Activated T-helper 1 cell treated with anti-CD3 and anti-CD28 coated beads, Interleukin-12 subunit alpha, Interleukin-12 subunit beta, Interleukin-2, Interleukin-4 antibody, amounts not matched to agents 30 ng/mL and 10 ng/mL and 1 ng/mL, durations not matched to agents 14 hours and 24 hours and 36 hours (primary cell): ENCODE measurements at places on chromosomes 5 and 9. TPM values are rescaled to one million over a fixed set of nuclear protein-coding genes. Genes with fewer than 3 reads are reported as not detected.

The CYLC2 gene
- total RNA-seq, result not detected in 2 replicates

The SPATA31A3 gene
- total RNA-seq, result not detected in 2 replicates

The SGCD gene
- not detected in 2 replicates for total RNA-seq

The TNC gene
- total RNA-seq, result 0.60 and 0.61 TPM in 2 replicates

The ZNF618 gene
- total RNA-seq, result 0.07 and 0.16 TPM in 2 replicates

GRCh38 chr5:534743-535671 is 10.8 kb upstream of the SLC9A3 start:
- no peaks in the 10 kb centered on the region for H3K36me3 ChIP-seq
- H3K27ac ChIP-seq, result no peak overlapping the region
- H3K4me1 ChIP-seq, result peaks cover 1% of the 10 kb centered on the region
- DNase-seq, result no peak
- H3K27me3 ChIP-seq, result peaks cover 8% of the 10 kb centered on the region
- no peak overlapping the region for H3K4me3 ChIP-seq

GRCh38 chr5:54832045-54832444 is 153.3 kb downstream of the ESM1 start:
- DNase-seq, result no peak
- no peak overlapping the region for H3K4me3 ChIP-seq
- no peak overlapping the region for H3K27ac ChIP-seq
- H3K36me3 ChIP-seq, result peaks cover 8% of the 10 kb centered on the region
- peaks cover 16% of the 10 kb centered on the region for H3K27me3 ChIP-seq

- no peak overlapping the region for H3K4me3 ChIP-seq
- DNase-seq, result no peak
- peak overlapping the region; percentile 85 for H3K27ac ChIP-seq
- H3K36me3 ChIP-seq, result peaks cover 6% of the 10 kb centered on the region
- peaks cover 39% of the 10 kb centered on the region for H3K4me1 ChIP-seq
Observed at GRCh38 chr5:79961716-79962574, 29.1 kb downstream of the MTX3 start.

- H3K36me3 ChIP-seq, result no peaks in the 10 kb centered on the region
- no peak overlapping the region for H3K4me3 ChIP-seq
- DNase-seq, result no peak
- peaks cover 3% of the 10 kb centered on the region for H3K27me3 ChIP-seq
- no peak overlapping the region for H3K27ac ChIP-seq
Observed at GRCh38 chr5:77305956-77306355, 95.5 kb downstream of the PDE8B start.

DNA sequence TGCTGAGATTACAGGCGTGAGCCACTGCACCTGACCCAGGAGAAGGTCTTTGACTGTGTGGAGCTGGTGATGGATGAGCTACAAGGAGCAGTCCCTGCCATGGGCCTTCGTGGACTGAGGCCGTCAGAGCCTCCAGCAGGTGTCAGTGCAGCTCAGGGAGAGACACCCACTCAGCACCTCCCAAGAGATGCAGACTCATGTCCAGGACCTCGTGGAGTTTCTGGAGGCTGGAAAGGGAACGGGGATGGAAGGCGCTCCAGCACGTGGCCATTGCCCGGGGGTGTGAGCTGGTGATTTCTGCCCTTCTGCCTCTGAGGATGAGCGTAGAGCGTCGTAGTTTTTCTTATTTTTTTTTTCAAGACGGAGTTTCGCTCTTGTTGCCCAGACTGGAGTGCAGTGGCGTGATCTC is 9.5 kb downstream of the TOR4A start:
- H3K4me1 ChIP-seq, result peaks cover 9% of the 10 kb centered on the region
- no peak for DNase-seq
- no peak overlapping the region for H3K4me3 ChIP-seq
- no peaks in the 10 kb centered on the region for H3K27me3 ChIP-seq
- H3K27ac ChIP-seq, result no peak overlapping the region

GRCh38 chr5:13944560-13945199 is at the start of gene DNAH5:
Gene DNAH5 (minus strand): TSS chr5:13944688. CDS start chr5:13944438, 250 bp downstream.
- no peaks in the 10 kb centered on the region for H3K27me3 ChIP-seq
- H3K4me1 ChIP-seq, result no peaks in the 10 kb centered on the region
- no peak within 1 kb of the TSS for H3K4me3 ChIP-seq

GRCh38 chr5:10315824-10316509 is 8.3 kb upstream of the CMBL start:
- H3K4me3 ChIP-seq, result no peak overlapping the region
- peaks cover 5% of the 10 kb centered on the region for H3K27me3 ChIP-seq
- H3K36me3 ChIP-seq, result no peaks in the 10 kb centered on the region
- H3K4me1 ChIP-seq, result no peaks in the 10 kb centered on the region
- no peak for DNase-seq

DNA sequence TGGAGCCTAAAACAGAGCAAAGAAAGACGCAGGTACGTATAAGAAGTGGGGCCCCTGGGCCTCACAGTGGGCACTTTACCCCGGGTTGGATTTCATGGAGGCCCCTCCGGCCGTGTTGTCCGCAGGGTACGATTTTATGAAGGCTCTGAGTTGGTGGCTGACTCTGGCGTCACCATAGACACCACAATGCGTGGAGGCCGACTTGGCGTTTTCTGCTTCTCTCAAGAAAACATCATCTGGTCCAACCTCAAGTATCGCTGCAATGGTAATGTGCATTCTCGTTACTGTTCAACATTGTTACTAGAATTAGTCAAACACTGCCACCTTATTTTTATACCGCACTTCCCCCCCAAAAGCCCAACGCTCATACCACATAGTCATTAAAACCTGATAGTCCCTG is 47.1 kb downstream of the THBS4 start:
- no peak for DNase-seq
- no peaks in the 10 kb centered on the region for H3K36me3 ChIP-seq
- H3K4me1 ChIP-seq, result peaks cover 19% of the 10 kb centered on the region
- H3K27ac ChIP-seq, result no peak overlapping the region
- H3K4me3 ChIP-seq, result peak overlapping the region; percentile 83
- H3K27me3 ChIP-seq, result peaks cover 4% of the 10 kb centered on the region

- no peaks in the 10 kb centered on the region for H3K27me3 ChIP-seq
- no peak overlapping the region for H3K4me3 ChIP-seq
- no peak overlapping the region for H3K27ac ChIP-seq
- no peak for DNase-seq
- H3K4me1 ChIP-seq, result peaks cover 5% of the 10 kb centered on the region
- H3K36me3 ChIP-seq, result no peaks in the 10 kb centered on the region
Observed at GRCh38 chr9:16207161-16207560, 654.3 kb downstream of the CCDC171 start.
